KBM-7 (cell line): ENCODE measurements at places on chromosomes 1 and 21.

- DNase-seq, result no peak
Measured at GRCh38 chr1:245987577-245987976, 519.5 kb downstream of the SMYD3 start.

DNA sequence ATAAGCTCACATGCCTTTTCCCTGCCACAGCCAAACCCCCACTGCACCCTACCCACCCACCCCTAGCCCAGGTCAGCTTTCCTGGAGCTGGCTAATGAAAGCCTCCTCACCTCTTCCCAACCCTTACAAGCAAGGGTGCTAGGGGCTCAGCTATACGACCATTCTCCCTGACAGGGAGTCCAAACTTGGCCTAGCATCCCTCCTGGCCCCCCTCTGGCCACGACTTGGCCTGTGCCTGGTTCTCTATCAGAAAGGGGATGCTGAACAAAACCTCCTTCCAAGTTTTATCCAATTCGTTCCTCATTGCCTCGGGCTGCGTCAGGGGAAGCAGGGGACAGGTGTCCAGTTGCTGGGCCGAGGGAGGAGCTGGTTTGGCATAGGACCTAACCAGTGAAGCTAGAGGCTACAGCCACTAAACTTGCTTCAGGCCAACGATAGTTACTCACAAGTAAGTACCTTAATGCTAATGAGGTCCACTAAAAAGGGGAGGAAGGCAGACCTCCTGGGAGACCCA lies 8.6 kb downstream of the TMEM81 start:
- no peak for DNase-seq

DNA sequence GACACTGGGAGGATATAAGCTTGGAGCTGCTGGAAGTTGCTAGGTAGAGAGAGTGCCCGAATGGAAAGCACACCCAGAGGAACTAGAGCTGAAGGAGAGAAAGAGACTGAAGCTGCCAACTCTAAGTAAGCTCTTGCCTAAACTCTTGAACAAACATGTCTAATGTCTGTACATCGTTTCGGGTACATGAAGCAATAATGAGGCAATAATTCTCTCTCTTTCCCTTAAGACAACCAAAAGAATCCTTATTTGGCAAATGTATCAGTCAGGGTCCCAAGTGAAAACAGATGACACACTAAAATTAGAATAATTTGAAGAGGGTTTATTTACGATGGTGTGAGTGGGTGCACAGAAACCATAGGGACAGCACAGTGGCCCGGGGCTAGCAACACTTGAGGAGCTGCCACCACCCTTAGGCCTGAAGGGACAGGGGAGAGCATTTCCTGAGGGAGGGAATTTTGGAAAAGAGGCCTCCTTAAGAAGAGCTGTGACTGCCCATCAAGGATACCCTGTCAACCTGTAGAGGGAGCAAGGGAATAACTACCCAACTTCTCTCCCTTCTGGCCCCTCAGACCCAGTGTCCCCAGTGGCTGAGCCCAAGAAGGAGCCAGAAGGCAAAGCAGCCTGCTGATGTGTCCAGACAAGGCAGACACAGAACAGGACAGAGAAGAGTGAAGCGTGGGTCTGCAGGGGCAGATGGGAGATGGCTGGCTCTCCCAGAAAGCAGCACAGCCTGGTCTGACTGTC lies 36.1 kb upstream of the KHDRBS1 start:
- DNase-seq, result peak; percentile 55

- DNase-seq, result peak; percentile 72
Measured at GRCh38 chr1:8858888-8859706, 19.4 kb downstream of the ENO1 start.

DNA sequence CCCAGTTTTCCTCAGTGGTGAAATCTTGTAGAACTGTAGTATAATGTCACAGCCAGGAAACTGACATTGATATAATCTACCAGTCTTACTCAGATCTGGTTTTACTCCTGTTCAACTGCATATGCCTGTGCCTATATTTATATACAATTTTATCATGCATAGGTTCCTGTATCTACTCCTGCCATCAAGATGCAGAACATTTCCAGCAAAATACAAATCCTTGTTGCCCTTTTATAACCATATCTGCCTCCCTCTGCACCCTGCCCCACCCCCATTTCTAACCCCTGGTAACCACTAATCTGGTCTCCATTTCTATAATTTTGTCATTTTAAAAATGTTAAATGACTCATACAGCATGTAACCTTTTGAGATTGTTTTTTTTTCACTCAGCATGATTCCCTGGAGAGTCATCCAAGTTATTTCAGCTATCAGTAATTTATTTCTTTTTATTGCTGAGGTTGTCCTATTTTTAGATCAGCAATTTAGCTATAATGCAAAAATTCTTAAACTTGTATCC lies 8.1 kb downstream of the UTP25 start:
- DNase-seq, result no peak

DNA sequence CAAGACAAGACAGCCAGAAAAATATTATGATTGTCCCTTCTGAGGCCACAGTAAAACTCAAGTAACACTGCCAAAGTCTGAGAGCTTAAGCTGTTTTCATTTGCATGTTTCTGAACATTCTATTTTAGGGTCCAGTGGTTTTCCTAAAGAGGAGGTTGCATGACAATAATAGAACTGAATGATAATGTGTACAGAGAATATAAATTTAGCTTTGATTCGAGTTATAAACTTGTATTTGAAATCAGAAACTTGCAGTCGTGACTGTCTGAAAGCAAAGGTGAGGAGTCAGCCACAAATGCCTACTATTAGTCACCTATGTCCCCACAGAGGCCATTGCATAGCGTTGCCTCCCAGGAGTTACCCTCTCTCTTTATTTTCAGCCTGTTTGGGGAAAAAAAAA lies 363.1 kb upstream of the ADGRL2 start:
- DNase-seq, result no peak

DNA sequence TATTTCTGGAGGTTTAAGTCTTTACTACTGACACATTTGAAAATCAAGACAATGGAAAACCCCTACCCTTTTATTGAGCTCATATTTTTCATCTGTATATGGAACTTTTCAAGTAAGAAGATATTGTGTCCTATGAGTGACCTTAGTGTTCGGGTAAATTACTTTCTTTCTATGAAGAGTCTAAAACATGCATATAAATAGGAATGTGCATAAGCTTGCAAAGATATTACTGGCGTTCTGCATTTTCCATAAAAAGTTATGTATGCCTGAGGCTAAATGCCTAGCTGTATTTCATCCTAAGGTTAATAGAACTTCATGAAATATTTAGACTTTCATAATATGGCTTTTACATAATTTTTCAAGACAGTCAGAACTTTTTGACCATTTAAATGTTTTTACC lies 495.8 kb upstream of the ADAMTS5 start:
- no peak for DNase-seq

DNA sequence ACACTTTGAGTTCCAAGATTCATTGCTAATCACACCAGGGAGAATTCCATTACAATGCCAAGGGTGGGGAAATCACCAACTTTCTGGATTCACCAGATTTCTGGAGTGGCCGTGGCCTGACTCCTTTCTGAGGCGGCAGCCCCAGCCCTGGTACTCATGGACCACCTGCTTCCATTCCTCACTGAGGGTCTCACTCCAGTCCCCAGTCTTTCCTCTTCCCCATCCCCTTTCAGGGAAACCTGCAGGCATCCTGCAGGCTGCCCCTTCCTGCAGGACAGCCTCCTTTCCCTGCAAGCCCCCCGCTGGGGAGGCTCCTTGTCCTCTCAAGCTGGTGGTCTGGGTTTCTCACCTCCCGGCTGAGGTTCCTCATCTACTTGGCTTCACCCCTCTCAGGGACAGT lies 12.7 kb upstream of the CDK18 start:
- no peak for DNase-seq

GRCh38 chr1:243315455-243315854 lies 59.6 kb downstream of the SDCCAG8 start:
- DNase-seq, result no peak

DNA sequence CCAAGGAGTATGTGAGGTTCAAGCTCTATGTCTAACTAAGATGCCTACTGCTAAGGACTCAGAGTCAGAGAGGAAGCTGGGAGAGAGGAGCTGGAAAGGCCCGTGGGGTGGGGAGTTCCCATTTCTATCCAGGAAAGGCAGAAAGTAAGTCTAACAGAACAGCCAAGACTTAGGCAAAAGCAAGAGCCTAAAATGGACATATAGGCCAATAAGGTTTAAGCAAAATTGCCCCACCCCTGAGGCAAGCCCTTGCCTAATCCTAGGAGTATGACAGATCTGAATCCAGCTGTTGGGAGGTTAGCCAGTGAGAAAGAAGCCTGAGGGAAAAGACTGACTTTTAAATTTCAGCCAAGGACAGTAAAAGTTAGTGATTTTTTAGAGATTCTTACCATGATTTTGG lies 1.6 kb upstream of the KLHDC9 start:
- no peak for DNase-seq

DNA sequence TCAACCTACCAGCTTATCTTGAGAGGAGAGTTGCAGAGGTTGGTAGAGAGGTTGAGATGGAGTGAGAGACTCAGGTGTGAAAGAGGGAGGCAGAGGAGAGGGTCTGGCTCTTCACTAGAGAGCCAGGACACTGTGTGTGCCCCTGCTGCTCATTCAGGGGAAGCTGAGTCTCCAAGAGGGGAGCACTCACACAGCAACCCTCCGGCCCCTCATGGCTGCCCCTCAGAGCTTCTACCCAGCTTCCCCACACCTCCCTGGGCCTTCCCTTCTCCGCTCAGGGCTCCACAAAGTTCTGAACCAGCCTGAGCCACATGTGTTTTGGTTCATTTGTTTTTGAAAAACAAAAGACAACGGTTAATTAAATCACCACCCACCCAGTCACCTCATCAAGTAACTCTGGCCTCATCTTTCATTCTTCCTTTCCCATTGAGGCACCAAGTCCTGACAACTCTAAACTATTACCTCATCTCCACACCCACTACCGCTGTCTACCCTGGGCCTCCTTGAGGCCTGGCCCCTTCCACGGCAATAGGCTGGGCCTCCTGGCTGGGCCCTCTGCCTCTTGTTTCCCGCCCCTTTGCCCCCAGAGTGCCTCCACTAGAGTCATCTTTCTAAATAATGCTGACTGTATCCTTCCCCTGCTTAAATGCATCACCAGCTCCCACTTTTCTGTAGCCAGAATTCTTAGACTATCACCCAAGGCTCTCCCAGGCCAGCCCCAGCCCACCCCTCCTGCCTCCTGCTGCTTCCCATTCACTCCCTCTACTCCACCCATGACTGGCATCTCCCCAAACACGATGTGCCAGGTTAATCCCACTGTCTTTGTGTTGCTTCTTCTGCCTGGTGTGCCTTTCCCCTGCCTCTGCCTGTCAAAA lies 33.0 kb downstream of the TNNT2 start:
- no peak for DNase-seq

DNA sequence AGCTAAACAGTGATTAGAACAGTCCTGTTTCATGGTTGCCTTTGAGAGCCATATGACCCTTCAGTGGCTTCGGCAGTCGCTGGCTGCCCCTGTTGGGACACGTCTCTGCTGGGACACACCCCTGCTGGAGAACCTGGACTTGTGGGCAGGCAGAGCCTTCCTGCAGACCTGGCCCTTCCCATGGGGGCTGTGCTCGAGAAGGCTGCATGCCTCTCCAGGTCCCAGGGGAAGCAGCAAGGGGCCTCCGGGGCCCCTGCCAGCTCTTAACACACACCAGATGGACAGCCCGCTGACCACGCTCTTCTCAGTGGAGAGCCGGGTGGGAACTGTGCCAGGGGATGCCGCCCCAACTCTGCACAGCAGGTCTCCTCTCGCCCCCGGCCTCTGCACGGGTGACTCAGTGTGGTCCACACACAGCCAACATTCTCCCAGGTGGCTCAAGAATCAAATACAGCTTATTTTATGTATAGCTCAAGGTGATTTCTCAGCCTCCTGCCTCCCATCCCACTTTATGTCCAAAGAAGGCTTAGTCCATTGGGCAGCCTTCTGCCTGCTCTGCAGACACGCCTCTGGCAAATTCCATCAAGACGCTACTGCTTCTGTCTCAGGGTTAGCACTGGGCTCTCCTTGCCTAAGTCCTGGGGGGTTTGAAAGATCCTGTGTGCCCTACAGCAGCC lies 450.8 kb downstream of the KIF26B start:
- no peak for DNase-seq

- DNase-seq, result peak; percentile 48
Measured at GRCh38 chr1:167797015-167797414, 75.2 kb downstream of the MPZL1 start.

DNA sequence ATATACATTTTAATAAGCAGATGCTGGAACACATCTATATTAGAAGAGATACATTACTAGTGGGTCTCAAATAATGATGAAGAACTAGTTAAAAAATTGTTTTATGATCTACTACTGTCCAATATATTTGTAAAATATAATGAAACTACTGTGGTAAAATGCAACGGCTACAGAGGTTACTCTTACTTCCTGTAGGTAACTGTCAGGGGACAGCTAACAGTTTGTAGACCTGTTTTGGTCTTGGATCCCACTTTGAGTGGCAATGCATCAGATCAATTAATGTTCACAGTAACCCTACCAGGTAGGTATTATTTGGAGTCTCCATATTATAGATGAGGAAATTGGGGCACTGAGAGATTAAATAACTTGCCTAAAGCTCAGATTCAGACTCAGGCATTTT lies 26.7 kb upstream of the MYSM1 start:
- no peak for DNase-seq

DNA sequence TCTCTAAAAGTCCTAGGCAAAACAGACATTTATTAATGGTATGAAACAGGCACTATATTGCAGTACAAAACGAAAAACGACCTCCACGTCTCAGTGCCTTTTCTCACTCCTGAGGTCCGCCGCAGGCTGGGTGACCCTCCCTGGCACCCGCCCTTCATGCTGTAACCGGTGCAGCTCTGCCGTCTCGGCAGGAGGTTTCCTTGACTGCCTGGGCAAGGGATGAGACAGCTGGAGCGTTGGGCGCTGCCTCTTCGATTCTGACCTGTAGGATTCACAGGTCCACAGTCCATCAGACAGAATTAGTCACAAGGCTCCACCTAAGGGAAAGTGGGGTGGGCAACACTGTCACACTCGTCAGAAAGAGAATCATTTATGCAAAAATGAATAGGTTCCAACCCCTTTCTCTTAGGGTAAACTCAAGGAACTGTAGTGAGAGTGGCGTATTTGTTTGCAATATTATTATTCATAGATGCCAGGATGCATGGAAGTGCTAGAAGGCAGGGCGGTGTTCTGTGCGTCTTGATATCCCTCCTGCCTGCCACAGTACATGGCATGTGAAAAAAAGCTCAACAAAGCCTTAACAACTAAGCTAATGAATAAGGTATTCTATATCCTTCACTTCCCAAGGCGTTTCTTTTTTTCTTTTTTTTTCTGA lies 23.5 kb upstream of the ZBTB18 start:
- DNase-seq, result no peak

DNA sequence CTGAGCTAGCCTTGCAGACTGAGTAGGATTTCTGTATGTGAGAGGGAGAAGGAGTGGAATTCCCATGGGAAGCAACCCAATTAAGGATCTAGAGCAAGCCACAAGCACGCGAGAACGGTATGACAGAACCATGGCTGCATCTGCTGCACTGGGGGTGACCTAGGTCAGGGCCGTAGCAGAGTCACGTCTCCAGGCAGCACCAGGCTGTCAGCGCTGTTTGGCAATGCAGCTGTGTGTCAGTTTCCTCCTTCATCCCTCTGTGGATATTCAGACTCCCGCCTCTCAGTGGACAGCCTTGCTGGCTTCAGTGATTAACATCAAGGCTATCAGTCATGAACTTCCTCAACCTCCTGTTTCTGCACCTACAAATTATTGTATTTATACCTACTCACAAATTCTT lies 118.1 kb upstream of the PPP2R5A start:
- no peak for DNase-seq
